ENCODE measurements at places on chromosomes 2 and 18.

GRCh38 chr2:99072551-99072950, 69.0 kb upstream of the C2orf15 start:
- no peaks in the 10 kb centered on the region for H3K27me3 ChIP-seq
- no peaks in the 10 kb centered on the region for H3K36me3 ChIP-seq
- no peak overlapping the region for H3K27ac ChIP-seq
- DNase-seq = no peak

DNA sequence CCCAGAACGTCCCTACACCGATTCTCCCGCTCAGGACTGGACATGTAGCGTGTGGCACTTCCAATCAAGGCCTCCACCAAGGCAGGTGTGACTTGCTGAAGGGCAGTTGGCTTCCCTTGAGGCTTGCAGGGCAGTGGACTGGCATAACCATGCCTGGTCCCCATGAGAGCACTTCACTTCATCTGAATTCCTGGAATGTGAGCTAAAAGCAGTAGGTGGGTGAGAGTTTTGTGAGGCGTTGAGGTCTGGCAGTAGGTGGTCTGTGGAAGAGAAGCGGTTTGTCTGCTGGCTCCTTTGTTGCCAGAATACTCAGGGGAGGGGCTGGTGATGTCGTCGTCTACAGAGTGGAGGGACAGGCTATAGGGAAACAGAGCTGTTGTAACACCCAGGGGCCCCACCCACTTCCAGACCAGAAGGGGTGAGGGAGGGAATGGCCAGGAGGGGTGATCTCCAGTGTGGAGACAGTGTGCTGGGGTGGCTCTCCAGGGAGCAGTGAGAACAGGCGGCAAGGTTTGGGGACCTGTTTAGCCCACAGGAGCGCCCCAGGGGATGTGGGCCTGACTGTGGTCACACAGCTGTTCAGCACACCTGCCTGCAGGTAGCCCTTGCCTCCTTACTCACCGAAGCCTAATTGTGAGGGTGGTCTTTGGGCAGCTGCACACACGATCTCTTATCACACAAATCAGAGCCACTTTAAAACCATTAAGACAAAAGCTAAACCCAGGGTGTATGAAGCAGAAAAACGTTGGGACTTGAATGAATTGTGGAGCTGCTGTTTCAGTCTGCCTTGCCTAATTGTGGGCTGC, 21.5 kb upstream of the ALKAL2 start:
- DNase-seq = no peak
- no peaks in the 10 kb centered on the region for H3K4me1 ChIP-seq
- H3K4me3 ChIP-seq = no peak overlapping the region
- no peaks in the 10 kb centered on the region for H3K27me3 ChIP-seq
- no peaks in the 10 kb centered on the region for H3K36me3 ChIP-seq

DNA sequence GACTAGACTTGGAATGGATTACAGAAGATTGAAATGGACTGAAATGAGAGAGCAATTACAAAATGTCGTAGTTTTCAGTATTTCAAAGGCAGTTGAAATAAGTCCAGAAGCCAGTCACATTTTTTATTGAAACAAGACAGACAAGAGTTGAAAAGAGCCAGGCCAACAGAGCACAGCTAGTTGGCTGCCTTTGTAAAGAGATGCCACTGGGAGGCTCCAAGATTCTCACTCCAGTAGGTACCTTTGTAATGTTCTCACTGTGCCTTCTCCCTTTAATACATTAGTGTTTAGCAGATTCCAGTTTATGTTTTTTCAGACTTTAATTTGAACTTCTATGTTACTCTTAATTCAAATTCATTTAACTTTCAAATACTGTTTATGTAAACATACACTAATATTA, 234.8 kb downstream of the DSEL start:
- no peaks in the 10 kb centered on the region for H3K27me3 ChIP-seq
- H3K27ac ChIP-seq = no peak overlapping the region
- no peaks in the 10 kb centered on the region for H3K4me1 ChIP-seq
- DNase-seq = no peak

- no peaks in the 10 kb centered on the region for H3K27me3 ChIP-seq
- no peak overlapping the region for H3K4me3 ChIP-seq
- no peak overlapping the region for H3K27ac ChIP-seq
- no peaks in the 10 kb centered on the region for H3K4me1 ChIP-seq
These were observed 48.5 kb upstream of the LOXHD1 start for GRCh38 chr18:46705521-46705920.

- no peaks in the 10 kb centered on the region for H3K4me1 ChIP-seq
- no peak overlapping the region for H3K27ac ChIP-seq
- H3K4me3 ChIP-seq = no peak overlapping the region
- DNase-seq = no peak
These were observed 734.8 kb upstream of the NXPH2 start for GRCh38 chr2:139514951-139515350.

DNA sequence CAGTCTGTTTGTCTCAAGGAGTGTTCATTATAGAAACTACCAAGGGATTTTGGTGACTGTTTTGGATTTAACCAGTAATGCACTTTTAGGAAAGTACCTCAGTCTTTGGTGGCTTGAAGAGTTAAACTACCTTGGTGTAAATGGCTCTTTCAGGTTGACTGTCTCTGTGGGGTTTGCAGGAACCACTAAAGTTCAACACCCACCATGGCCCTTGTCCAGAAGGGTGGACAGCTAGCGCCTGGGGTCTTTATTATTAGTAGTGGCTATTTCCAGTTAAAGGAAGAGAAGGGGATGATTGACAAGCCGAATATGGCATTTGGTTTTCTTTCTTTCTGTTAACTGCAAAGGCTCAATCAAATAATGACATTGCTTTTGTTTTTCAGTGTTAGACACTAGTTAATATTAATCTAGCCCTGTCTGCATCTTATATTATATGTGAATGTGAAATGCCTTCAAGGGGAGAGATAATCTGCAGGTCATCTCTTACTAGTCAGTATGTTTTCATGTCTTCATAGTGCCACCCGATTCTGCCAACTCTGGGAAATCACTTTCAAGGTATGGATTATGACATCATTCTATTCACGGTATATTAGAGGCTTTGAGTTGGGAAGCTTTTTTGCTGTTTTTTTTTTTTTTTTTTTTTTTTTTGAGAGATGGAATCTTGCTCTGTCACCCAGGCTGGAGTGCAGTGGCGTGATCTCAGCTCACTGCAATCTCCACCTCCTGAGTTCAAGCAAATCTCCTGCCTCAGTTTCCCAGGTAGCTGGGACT, 56.4 kb downstream of the MAP4K4 start:
- H3K27me3 ChIP-seq = no peaks in the 10 kb centered on the region
- peaks cover 2% of the 10 kb centered on the region for H3K36me3 ChIP-seq
- H3K4me3 ChIP-seq = no peak overlapping the region
- DNase-seq = no peak

DNA sequence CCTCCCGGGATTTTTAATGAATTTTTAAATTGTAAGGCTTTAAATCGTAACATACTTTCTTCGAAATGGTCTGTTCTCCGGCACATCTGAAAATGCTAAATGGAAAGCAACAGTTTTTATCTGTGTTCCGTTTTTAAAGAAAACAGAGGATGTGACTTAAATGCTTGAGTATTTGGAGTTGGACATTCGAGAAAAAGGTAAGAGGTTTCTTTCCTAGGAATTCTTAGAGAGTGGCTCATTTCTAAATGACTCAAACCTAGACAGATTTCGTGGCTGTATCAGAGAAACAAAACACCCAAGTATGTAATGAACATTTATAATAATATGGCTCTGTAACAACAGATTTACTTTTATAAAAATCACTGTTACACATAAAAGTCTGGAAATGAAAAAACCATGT, 177.6 kb upstream of the CCDC68 start:
- H3K36me3 ChIP-seq = no peaks in the 10 kb centered on the region
- no peak overlapping the region for H3K27ac ChIP-seq
- H3K4me1 ChIP-seq = no peaks in the 10 kb centered on the region
- no peak overlapping the region for H3K4me3 ChIP-seq
- DNase-seq = no peak

GRCh38 chr2:241228081-241228859, 39.8 kb downstream of the ANO7 start:
- peaks cover 15% of the 10 kb centered on the region for H3K4me1 ChIP-seq
- no peak overlapping the region for H3K4me3 ChIP-seq
- peaks cover 30% of the 10 kb centered on the region for H3K36me3 ChIP-seq
- H3K27ac ChIP-seq = no peak overlapping the region

DNA sequence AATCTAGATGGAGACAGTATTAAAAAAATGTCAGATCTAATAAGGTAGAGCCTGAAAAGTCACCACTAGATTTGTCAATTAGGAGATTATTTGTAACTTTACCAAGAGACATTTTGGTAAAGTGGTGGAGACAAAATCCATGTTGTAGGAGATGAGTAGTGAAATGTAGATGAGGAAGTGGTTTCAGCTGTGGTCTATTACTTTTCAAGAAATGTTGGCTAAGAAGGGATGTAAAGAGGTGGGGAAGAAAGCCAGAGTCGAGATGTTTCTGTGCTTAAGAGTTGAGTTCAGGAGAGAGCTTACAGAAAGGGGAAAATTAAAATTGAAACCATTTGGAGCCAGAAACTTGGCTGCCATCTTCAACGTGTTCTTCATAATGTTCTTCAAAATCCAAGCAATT, 22.2 kb downstream of the ACVR2A start:
- no peaks in the 10 kb centered on the region for H3K4me1 ChIP-seq
- no peaks in the 10 kb centered on the region for H3K36me3 ChIP-seq
- DNase-seq = no peak

DNA sequence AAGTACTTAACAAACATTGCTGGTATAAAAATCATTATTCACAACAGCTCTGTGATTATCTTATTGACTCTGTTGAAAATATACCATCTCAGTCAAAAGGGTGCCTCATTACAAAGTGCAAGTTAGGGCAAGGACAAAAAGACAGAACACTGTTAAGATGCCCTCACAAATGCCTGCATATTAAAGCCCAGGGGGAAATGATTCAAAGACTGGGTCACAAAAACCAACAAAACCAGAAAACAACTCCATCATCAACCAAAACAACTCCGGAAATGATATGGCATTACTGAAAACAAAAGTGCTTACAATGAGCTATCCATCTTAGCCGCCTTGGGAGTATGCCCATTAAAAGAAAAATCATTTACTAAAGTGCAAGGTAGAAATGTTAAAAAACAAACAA, 9.9 kb downstream of the PLA2R1 start:
- H3K27ac ChIP-seq = no peak overlapping the region
- peaks cover 54% of the 10 kb centered on the region for H3K27me3 ChIP-seq
- H3K36me3 ChIP-seq = peaks cover 2% of the 10 kb centered on the region
- no peak overlapping the region for H3K4me3 ChIP-seq
- no peaks in the 10 kb centered on the region for H3K4me1 ChIP-seq
